ENCODE measurements at places on chromosomes 2 and 18.
A peak's percentile ranks its signal among the peaks of the same experiment; 100 is the strongest.

DNA sequence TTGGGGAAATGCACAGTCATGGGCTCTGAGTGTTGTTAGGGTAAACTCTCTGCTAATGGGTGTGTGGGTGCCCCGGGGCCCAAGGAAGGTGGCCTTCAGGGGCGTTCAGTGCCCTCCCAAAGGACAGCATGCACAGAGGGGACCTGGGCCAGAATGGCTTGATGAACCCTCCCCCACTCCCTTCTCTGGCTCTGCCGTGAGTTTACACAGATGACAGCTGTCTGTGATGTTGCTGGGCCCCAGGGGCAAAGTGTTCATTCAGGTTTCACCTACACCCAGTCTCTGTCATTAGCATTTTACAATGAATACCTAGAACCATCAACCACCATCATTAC, 3.2 kb downstream of the NPPC start:
- DNase-seq, result no peak

DNA sequence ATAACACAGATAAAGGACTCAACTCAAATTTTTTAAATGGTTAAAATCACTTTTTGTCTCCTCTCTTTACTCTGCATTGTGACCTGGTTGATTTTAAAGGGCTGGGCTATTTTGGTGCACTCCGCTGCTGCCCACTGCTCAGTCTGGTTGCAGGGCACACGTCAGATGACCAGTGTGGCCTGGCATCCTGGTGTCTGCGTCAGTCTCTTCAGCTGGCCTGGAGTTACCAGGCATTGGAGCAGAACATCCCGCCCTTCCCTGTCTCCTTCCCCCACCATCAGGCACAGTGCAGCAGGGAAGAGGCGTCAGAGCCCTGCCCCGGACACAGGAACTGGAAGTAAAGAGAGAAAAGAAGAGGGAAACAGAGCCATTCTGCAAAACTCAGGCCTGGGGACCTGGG, 8.9 kb downstream of the C1QL2 start:
- no peak for DNase-seq

DNA sequence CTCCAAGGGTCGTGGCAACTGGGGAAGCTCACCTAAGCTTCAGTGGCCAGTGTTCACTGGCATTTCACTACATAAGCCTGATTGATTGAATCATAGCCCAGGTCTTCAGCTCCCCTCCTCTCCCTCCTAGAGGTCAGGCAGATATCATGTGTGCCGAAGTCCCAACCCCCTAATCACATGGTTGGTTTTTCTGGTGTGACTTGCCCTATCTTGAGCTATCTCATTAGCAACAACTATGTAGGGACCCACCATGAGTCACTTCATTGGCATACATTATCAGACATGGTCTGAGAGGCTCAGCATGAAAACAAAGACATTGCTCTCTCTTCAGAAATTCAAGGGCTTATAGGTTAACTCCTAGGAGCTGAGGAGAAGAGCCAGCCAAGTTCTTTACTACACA, 76.8 kb downstream of the LYPD1 start:
- DNase-seq, result peak; percentile 1

DNA sequence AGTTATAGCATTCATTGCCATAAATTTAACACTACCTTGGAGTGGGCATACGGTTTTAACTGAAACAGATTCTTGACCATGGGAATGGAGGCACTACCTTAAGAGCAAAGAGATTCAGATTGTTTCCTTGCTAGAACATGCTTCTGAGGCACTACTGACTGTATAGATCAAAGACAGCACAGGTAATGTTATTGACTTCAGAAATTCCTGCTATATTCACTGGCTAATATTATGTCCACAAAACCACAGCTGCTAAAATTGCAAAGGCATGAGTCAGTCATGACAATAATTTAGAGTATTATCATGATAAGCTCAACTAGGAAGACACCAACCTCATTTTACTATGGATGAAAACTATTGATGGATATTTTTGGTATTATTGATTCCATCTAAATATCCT, 39.4 kb downstream of the SLC8A1 start:
- DNase-seq, result no peak

GRCh38 chr2:241217320-241218031, 29.0 kb downstream of the ANO7 start:
- DNase-seq, result peak; percentile 84

DNA sequence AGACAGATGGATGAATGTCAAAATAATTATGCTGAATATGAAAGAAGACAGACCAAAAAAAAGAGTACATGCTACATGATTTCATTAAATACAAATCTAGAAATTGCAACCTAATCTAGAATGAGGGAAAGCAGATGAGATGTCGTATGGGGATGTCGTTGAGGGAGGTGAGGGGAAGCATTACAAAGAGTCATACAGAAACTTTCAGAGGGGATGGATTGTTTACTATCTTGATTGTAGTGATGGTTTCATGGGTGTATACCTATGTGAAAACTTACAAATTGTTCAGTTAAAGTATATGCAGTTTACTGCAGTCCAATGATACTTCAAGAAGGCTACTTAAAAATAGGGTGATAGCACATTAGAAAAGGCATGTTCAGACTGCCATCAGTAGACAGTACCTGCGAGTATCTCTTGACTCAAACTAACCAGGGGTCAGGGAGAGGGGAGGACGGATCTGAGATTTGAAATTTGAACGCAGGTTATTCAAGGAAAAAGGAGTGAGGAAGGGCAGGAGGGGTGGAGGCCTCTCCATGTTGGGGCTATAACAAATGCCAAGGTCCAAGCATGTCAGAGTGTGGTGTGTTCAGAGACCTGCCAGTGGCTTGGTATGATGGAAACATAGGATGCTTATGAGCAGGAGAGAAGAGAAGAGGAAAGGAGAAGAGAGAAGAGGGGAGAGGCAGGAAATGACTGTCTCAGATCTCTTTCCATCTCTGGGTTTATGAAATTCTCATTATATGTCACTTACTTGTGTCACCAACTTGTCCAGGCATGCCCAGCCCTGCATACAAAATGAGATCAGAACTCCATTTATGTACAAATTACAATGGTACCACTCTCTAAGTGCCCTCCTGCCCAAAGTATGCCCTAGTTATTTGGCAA, 257.3 kb upstream of the CXCR4 start:
- no peak for DNase-seq

DNA sequence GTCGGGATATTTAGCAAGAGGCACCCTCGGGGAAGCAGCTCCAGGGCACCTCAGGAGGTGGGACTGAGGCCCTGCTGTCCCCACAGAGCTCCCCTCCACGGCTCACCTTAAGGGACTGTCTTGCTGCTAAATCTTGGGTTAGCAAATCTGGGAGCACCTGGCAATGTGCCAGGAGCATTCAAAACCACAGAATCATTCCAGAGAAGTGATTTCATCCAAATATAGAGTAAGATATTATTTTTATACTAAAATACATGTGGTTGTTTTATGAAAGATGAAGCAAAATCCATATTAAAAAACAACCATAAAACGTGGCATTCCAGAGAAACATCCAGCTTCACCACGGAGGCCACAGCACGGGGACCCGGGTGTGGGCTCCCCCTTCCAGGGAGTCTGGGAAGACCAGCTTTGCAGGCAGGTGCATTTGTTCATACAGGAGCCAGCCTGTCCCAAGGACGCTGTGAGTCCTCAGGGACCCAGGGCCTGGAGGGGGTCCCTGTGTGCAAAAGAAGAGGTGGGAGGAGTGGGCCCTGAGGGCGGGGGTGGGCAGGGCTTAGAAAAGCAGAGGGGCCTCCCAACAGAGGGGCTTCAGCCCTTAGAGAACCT, 16.3 kb downstream of the HS1BP3 start:
- peak; percentile 71 for DNase-seq

- DNase-seq, result no peak
Observed at GRCh38 chr2:101173707-101174295, 22.6 kb upstream of the TBC1D8 start.

DNA sequence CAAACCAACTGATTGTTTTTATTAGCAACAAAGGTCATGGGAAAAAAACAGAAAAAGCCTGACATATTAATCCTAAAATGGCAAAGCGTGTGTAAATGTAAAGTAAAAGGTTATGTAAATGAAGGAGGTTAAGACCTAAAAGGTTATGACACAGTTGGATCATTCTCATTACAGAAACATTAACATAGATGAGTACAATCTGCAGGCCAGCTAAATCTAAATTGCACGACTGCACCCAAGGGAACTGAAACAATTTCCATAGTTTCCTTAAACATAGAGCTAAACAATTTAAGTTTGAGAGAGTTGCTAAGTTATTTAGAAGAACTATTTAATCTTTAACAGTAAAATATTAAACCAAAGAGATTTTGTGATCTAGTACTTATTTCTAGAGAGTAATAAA, 151.6 kb upstream of the UBE2E3 start:
- DNase-seq, result no peak

DNA sequence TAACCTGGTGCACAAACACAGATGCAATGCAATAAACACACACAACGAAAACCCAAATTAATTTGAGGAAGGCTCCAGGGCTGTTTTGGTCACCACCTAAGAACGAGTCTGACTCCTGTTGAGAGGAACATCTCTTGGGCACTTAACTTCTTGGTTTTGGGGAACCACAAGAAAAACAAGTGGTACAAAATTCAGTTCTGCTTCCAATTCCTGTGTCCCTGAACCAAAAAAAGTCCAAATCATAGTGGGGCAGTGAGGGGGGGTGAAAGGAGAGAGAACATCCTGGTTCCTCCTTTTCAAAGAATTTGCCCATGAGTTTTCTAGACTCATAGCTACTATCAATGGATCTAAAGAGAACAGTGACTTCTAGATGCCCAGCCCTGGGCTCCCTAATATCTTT, 143.6 kb downstream of the COL4A4 start:
- DNase-seq, result no peak
